Amniotic epithelial cell (primary cell): ENCODE measurements at places on chromosomes 3 and 15.

DNA sequence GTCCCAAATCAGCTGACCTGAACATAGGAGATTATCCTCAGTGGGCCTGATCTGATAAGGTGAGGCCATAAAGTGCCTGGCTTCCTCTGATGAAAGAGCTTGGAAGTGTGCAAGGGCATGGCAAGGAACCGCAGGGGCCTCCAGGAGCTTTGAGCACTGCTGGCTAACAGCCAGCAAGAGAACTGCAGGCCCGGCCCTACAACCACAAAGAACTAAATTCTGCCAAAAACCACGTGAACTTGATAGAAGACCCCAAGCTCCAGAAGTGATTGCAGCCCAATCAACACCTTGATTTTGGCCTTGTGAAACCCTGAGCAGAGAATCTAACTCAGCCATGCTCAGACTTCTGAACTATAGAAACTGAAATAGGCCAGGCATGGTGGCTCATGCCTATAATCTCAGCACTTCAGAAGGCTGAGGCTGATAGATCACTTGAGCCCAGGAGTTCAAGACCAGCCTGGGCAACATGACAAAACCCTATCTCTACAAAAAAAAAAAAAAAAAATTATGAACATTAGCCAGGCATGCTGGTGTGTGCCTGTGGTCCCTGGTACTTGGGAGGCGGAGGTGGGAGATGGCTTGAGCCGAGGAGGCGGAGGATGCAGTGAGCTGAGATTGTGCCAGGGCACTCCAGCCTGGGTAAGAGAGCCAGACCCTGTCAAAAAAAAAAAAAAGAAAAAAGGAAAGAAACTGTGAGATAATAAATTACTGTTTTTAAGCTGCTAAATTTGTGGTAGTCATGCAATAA lies 7.7 kb upstream of the DIS3L start:
- DNase-seq: peak; percentile 63

DNA sequence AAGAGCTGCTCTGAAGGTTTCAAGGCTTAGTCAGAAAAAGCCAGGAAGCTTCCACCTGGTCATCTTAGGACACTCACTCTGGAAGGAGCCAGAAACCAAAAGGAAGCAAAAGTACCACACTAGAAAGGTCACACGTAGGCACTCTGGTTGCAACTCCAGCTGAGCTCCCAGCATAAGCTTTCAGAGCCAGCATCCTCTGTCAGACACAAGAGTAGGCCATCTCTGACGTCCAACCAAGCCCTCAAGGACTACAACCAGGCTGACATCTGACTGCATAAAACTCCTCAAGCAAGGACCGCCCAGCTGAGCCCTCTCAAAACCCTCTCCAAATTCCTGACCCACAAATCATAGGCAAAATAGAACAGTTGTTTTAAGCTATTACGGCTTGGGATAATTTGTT lies 12.8 kb downstream of the SH3BP5 start:
- no peak for DNase-seq

DNA sequence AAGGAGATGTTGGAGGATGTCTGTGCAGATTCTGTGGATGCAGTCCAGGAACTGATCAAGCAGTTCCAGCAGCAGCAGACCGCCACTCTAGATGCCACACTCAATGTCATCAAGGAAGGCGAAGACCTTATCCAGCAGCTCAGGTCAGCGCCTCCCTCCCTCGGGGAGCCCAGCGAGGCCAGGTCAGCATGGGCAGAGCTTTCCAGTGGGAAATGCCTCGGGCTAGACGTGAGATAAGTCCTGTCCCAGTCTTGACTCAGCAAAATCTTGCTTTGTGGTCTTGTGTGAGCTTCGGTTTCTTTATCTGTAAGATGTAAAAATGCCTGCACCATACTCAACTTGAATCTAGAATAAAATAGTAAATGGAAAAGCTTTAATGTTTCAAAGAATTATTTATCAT lies 335.1 kb upstream of the UMPS start:
- peak; percentile 53 for DNase-seq

GRCh38 chr15:81484086-81484955 lies 110.3 kb upstream of the TMC3 start:
- no peak for DNase-seq

DNA sequence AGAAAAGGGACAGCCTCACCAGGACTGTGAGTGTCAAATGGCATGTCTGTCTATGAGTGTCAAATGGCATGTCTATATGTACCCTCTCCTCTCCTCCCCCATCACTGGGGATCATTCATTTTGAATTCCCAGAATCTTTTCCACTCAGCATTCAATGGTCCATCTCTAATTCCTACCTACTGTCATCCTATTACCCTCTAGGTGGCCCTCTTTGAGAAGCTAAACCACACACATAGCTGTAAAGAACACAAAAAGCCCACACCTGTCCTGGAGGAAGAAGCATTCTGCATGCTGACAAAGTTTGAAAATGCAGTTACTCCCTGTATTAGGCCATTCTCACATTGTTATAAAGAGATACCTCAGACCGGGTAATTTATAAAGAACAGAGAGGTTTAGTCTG lies 46.2 kb upstream of the PYDC2 start:
- DNase-seq: no peak

DNA sequence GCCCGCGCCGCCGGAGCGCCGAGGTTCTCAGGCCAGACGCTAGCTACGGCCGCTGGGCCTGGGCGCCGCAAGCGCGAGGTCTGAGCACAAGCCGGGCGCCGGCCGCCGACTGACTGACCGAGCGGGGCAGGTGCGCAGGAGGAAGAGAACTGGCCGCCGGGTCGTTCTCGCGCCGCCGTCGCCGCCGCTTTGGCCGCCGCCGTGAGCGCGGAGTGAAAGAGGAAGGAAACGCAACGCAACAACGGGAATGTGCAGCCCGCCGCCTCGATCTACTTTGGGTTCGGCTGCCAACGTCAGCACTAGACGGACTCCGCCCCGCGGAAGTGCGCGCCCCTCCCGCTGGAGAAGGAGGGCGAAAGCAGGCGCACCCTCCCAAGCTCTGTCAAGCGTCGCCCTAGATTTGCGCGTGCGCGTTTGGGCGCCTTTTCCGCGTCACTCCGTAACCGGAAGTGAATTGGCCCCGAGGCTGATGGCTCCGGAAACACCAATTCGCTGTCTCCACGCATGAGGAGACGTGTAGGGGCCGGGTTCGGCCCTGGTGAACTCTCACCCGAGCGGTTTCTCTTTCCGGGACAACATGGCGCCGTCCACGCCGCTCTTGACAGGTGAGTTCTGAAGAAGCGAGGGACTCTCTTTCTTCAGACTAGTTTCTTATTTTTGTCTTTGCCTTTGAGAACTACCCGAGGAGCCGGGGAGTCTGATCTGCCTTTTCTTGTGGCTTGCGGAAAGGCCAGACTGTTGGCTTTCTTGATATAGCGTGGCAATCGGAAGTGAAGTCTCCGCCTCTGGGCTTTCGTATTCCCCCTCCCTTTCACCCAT lies at the start of the genes EIF2A and SERP1:
EIF2A (plus strand) TSS at position 562 of the 819 bp plus-strand sequence; CDS start at position 578, 16 bp downstream.
SERP1 (minus strand) TSS at position 271 of the 819 bp plus-strand sequence. CDS start 361 bp downstream, outside the sequence.
- DNase-seq: peak; percentile 99

GRCh38 chr3:14540821-14541385 lies 761 bp upstream of the GRIP2 start:
- DNase-seq: no peak

DNA sequence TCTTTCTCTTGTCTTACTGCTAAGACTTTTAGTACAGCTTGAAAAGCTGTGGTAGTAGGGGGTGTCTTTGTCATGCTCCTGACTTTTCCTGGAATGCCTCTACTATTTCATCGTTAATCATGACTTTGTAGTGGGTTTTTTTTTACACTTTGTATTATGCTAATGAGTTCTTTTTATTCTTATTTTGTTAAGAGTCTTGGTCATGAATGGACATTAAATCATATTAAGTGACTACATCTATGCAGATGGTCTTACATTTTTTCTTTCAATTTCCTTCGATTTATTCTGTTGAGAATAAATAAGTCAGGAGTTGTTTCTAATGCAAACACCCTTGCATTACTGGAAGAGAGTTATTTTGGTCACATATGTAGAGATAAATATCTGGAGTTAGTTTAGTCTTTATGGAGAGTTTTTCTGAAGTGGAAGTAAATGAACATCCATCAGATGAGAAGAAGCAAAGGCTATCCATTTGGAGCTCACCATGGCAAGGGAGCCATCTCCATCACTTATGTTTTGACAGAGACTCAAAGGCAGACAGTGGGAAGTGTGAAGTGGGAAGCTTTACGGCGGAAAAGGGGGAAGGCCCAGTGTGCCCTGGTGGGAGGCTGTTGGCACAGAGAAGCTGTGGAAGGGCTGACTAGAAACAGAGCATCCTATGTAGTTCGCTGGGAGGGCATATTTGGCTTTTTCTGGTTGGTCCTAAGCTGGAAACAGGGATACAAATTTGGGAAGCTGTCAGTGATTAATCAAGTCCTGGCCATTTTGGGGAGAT lies 73.1 kb upstream of the PRR23E start:
- DNase-seq: no peak

GRCh38 chr3:23671851-23672589 lies 133.7 kb upstream of the UBE2E1 start:
- DNase-seq: peak; percentile 32

DNA sequence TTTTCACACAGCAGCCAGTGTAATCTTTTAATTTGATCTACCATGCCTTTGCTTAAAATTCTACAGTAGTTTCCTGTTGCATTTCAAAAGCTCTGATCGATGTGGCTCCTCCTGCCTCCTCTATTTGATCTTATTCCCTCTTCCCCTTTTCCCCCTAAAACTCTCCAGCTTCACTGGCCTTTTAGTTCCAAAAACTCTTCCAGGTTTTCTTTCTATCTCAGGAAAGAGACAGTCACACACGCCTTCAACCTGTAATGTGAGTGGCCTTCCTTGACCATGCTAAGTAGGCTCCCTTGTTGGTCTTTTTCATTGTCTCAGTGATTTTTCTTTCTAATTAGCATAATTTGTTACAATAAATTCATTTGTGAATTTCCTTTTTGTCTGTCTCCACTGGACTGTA lies 985 bp downstream of the TEX9 start:
- DNase-seq: no peak

GRCh38 chr3:35857004-35857403 lies 217.7 kb downstream of the ARPP21 start:
- DNase-seq: no peak

- no peak for DNase-seq
Measured at GRCh38 chr15:33218071-33218491, 23.6 kb upstream of the FMN1 start.

DNA sequence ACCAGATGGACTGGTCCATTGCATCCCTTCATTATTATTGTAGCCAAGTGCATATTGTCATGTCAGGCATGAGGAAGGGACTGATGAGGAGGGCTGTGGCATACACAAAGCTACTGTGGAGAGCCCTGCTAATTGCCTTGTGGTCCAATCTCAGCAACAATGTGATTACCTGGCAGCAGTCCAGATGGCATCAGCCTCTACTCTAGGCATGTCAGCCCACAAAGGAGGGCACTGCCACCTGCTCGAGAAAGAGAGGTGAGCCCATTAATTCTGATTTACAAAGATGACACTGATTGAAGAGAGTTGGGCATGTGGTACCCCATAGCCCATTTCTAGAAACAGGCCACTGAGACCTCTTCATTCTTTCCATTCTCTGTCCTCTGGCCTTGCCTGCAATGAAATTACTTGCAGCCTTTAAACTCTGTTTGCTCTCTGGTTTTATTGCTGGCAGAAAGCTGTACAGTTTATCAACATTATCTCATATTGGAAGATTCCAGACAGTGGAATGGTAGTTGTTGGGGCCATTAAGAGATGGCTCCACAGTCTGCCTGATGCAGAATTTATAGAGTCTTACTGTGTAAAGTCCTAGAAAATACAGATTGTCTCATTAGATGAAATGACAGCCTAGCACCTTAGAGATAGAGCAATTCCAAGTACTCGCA lies 307.7 kb downstream of the ARPP21 start:
- DNase-seq: no peak

- DNase-seq: peak; percentile 89
Measured at GRCh38 chr15:40825661-40826422, 2.7 kb downstream of the PPP1R14D start.

DNA sequence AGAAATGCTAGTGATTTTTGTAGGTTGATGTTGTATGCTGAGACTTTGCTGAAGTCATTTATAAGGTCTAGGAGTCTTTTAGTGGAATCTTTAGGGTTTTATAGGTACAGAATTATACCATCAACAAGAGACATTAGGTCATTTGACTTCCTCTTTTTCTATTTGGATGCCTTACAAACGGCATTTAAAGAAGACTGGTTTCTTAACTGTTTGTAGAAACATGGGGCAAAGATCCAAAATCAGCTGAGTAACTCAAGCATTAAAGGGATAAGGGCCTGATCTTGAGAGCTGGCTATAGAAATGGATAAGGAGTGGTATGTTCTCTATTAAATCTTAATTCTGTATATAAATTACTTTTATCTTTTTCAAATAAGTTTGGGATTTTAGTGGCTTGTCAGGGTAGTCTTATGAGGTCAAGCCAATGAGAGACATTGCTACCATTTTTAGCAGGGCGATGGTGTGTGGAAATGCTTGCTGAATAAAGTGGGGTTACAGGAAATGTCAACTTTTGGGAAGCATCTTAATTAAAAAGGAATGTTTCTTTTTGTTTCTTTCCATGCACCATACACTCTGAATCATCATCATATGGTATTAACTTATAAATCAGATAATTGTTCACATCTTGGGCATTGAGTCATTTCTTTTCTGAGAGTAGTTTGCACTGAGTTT lies 197.7 kb upstream of the GBE1 start:
- no peak for DNase-seq

GRCh38 chr3:9384141-9384828 lies 13.1 kb upstream of the SETD5 start:
- peak; percentile 67 for DNase-seq

DNA sequence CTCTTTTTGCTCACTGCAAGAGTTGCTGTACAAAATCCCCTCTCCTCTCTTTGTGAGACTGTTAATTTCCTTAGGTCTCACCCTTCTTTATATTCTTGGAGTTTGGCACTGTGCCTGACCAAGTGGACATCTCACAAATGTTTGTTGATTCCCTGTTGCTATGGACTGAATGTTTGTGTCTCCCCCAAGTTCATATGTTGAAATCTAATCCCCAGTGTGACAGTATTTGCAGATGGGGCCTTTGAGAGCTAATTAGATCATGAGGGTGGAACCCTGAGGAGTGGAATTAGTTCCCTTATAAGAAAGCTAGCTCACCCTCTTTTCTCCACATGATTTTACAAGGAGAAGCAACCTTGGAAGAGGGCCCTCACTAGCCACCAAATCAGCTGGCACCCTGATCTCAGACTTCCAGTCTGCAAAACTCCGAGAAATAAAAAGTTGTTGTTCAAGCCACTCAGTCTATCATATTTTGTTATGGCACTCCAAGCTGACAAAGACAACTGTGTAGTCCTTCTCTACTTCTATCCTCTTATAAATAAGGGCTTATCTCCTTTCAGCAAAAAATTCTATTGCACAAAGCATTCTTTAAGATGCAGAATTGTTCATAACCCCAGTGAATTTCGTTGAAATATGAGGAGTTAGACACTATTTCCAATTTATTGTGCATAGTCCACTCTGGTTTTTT lies 65.5 kb upstream of the NPHP3 start:
- DNase-seq: no peak

DNA sequence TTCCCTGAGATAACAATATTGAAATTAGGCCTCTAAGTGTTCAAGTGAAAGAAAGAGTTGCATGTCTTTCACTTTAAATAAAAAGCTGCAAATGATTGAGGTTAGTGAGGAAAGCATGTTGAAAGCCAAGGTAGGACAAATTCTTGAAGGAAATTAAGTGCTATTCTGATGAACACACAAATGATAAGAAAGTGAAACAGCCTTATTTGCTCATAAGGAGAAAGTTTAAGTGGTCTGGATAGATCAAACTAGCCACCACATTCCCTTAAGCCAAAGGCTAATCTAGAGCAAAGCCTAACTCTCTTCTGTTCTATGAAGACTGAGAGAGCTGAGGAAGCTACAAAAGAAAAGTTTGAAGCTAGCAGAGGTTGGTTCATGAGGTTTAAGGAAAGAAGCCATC lies 36.1 kb downstream of the CRTC3 start:
- peak; percentile 49 for DNase-seq

GRCh38 chr3:16124636-16125035 lies 49.8 kb upstream of the GALNT15 start:
- DNase-seq: peak; percentile 99
